Effector memory CD4-positive, alpha-beta T cell (primary cell): ENCODE measurements at places on chromosomes 1 and 21.

- no peaks in the 10 kb centered on the region for H3K36me3 ChIP-seq
- H3K27me3 ChIP-seq: no peaks in the 10 kb centered on the region
- no peaks in the 10 kb centered on the region for H3K4me1 ChIP-seq
- DNase-seq: peak; percentile 9
These were observed 30.0 kb downstream of the LRRC3 start for GRCh38 chr21:44485254-44485793.

DNA sequence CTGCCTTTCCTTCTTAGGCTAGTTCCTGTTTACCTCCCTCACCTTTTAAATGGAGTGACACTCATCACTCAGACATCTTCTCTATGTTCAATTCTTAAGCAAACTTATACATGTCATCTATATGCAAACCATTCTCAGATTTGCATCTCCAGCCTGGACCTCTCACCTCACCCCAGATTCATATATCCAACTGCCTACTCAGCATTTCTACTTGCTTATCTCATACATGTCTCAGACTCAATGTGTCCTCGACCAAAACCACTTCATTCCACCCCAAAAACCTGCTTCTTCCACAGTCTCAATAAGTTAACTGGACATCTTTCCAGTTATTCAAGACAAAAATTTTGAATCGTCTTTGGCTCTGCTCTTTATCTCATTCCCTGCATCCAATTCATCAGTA lies 62.6 kb downstream of the ERICH3 start:
- H3K36me3 ChIP-seq: no peaks in the 10 kb centered on the region
- no peak overlapping the region for H3K4me3 ChIP-seq
- no peak overlapping the region for H3K27ac ChIP-seq
- no peak for DNase-seq
- H3K27me3 ChIP-seq: no peaks in the 10 kb centered on the region

- H3K4me1 ChIP-seq: no peaks in the 10 kb centered on the region
- H3K36me3 ChIP-seq: no peaks in the 10 kb centered on the region
- DNase-seq: no peak
- no peaks in the 10 kb centered on the region for H3K27me3 ChIP-seq
- H3K4me3 ChIP-seq: no peak overlapping the region
These were observed 13.1 kb downstream of the FAM78B start for GRCh38 chr1:166153525-166154314.

DNA sequence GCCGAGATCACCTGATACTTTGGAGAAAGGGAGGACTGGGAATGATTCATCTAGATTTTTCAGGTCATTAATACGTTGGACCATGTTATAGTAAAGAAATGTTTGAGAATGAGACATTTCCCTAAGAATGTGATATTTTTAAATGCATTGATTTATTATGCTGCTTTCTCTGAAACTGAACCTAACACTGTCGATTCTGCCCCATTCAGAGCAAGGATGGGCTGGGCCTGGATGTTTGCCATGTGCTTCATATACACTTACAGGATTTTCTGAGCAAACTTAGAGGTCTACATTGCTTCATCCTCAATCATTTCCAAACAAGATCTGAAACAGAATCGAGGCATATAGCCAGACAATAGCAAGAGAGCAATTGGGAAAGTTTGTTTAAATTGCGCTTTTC lies 183.3 kb downstream of the CRB1 start:
- H3K36me3 ChIP-seq: no peaks in the 10 kb centered on the region
- DNase-seq: no peak
- H3K4me1 ChIP-seq: no peaks in the 10 kb centered on the region
- H3K4me3 ChIP-seq: no peak overlapping the region

DNA sequence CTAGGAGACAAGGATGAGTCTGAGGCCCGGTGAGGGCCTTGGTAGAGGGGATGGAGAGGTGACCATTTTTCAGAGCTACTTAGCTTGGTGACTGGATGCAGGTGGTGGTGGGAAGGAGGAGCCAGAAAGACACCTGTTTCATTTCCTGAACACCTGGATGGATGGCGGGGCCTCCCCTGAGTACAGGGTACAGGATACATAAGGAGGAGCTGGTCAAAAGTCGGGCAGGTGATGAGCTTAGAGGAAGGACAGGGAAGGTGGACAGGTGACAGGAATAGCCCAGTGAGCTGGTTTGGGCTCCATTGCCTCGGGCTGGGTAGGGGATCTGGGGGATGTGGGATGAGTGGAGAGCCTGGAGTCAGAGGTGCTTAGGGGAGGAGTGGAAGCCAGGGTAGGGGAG lies 6.3 kb downstream of the FAAH start:
- H3K27ac ChIP-seq: no peak overlapping the region
- no peaks in the 10 kb centered on the region for H3K4me1 ChIP-seq
- DNase-seq: no peak

DNA sequence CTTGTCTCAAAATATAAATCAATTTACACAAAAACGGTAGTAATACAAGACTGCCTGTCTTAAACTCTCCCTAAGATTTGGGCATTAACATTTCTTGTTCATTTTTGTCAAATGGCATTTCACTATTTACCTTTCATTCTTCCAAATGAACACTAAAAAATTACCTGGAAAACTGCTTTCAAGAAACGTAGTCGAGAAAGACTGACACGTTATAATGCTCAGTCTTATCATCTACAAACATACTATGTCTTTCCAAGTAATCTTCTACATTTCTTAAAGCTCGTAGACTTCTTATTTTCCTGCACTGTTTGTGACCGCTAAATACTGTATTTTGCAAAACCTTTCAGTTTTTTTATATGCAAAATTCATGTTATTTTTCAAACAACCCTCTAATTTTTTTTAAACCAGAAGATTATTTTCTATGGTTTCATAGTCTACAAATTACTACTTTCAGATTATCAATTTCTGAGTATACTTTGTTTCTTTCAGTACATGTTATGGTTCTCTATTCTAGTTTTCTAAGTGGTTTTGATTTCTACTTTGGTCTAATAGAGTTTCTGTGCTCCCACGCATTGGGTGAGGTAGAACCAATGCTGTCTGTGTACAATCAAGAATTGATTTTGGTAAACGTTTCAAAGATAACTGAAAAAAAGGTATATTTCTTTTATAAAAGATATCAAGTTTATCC lies 336.4 kb downstream of the SMYD3 start:
- H3K27ac ChIP-seq: no peak overlapping the region
- no peaks in the 10 kb centered on the region for H3K27me3 ChIP-seq
- no peaks in the 10 kb centered on the region for H3K36me3 ChIP-seq
- no peak for DNase-seq

- H3K36me3 ChIP-seq: no peaks in the 10 kb centered on the region
- no peak overlapping the region for H3K4me3 ChIP-seq
- H3K4me1 ChIP-seq: no peaks in the 10 kb centered on the region
- DNase-seq: no peak
These were observed 56.0 kb upstream of the NBPF3 start for GRCh38 chr1:21383785-21384401.

DNA sequence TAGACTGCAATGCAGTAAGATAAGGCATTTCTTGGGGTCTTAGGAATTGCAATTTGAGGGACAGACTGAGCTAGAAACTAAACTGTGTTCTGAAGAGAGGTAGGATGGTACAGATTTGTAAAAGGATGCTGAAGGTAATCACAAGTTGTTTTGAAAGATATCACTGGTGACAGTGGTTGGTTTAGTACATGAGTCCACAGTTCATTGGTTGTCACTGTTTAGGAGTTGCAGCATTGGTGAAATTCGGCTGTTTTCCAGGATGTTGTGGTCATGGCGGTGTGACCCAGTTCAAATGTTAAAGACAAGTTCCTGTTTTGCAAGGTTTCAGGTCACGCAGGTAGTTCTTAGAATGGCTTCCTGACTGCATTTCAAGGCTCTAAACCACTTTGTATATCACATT lies 292.8 kb upstream of the B3GALT2 start:
- H3K36me3 ChIP-seq: no peaks in the 10 kb centered on the region
- H3K4me3 ChIP-seq: no peak overlapping the region
- peak overlapping the region; percentile 80 for H3K27ac ChIP-seq
- DNase-seq: peak; percentile 74

GRCh38 chr1:229133811-229134210 lies 137.1 kb upstream of the RAB4A start:
- H3K36me3 ChIP-seq: no peaks in the 10 kb centered on the region
- H3K4me3 ChIP-seq: no peak overlapping the region
- peaks cover 23% of the 10 kb centered on the region for H3K4me1 ChIP-seq
- H3K27ac ChIP-seq: no peak overlapping the region
- H3K27me3 ChIP-seq: no peaks in the 10 kb centered on the region

- no peaks in the 10 kb centered on the region for H3K36me3 ChIP-seq
- no peak for DNase-seq
- H3K4me3 ChIP-seq: no peak overlapping the region
These were observed 57.2 kb upstream of the SGIP1 start for GRCh38 chr1:66476774-66477173.

DNA sequence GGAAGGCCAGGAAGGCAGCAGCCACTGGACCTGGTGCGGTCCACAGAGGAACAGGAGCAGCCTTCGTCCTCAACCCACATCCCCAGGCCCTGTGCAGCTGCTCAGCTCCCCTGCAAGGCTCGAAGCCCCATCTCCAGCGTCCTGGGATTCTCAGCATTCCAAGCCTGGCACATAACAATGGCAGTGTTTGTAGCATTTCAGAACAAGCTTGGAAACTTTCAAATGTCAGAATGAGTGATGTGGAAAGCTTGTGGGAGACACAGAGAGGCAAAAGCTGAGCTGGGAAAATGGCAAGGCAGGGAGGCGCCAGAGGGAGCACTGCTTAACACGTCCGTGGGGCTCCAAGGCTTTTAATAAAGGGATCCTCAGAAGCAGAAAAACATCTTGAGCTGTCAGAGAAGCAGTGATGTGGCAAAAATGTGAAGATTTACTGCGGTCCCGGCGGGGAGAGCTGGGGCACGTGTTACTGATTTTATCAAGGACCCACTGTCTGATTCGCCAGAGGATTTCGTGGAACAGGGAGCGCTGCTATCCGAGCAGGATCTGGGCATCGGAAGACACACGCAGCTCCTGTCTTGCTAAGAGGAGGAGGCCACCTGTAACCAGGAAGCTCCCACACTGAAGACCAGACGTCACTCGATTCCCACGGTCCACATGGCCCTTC lies 38.1 kb downstream of the TOMM20 start:
- no peak for DNase-seq
- H3K4me1 ChIP-seq: peaks cover 5% of the 10 kb centered on the region
- H3K36me3 ChIP-seq: no peaks in the 10 kb centered on the region
- no peaks in the 10 kb centered on the region for H3K27me3 ChIP-seq
- no peak overlapping the region for H3K4me3 ChIP-seq

GRCh38 chr1:94083681-94084080 lies 37.3 kb downstream of the ABCA4 start:
- H3K36me3 ChIP-seq: no peaks in the 10 kb centered on the region
- H3K27me3 ChIP-seq: no peaks in the 10 kb centered on the region
- no peak overlapping the region for H3K27ac ChIP-seq
- H3K4me1 ChIP-seq: no peaks in the 10 kb centered on the region

GRCh38 chr1:204859861-204860267 lies 10.8 kb upstream of the NFASC start:
- H3K36me3 ChIP-seq: no peaks in the 10 kb centered on the region
- H3K4me1 ChIP-seq: no peaks in the 10 kb centered on the region
- no peak overlapping the region for H3K4me3 ChIP-seq
- no peak for DNase-seq
- H3K27me3 ChIP-seq: no peaks in the 10 kb centered on the region

DNA sequence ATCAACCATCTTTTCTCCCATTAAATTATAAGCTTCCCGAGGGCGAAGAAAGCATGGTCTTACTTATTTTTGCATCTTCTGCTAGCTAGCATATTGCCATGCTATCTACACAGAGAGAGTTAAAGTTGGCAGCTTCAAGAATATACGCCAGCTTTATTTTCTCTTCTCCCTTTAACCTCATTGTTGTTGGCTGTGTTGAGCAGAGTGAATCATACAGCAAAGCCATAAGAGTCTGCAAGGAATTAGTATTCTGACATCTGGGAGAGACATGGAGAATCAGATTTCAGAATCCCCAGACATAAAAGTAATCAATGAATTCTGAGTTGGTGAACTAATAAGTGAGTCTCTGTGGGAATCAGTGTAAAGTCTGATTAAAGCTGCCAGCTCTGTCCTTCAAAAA lies 649.6 kb upstream of the PTBP2 start:
- no peak overlapping the region for H3K4me3 ChIP-seq
- no peaks in the 10 kb centered on the region for H3K27me3 ChIP-seq
- H3K27ac ChIP-seq: no peak overlapping the region
- no peaks in the 10 kb centered on the region for H3K36me3 ChIP-seq
- H3K4me1 ChIP-seq: no peaks in the 10 kb centered on the region

DNA sequence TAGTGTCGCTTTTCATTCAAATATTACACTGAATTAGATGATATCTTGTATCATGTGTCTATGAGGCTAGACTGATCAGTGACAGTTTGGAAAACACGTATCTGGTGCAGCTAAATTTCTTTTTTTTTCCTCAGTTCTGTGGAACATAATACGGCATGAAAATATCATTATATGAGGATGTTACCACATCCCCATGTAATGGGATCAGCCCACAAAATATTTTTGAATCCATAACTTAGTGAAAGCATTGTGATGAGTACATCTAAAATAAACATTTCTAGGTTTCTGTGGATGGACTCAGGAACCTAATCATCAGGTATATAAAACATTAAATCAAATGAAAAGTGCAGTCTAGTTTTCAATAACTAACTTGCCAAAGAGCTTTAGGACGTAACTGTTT lies 356.3 kb downstream of the USP25 start:
- DNase-seq: no peak
- H3K4me1 ChIP-seq: no peaks in the 10 kb centered on the region
- H3K27ac ChIP-seq: no peak overlapping the region
- H3K27me3 ChIP-seq: no peaks in the 10 kb centered on the region
- no peaks in the 10 kb centered on the region for H3K36me3 ChIP-seq

- no peaks in the 10 kb centered on the region for H3K4me1 ChIP-seq
- no peaks in the 10 kb centered on the region for H3K36me3 ChIP-seq
- no peak overlapping the region for H3K4me3 ChIP-seq
These were observed 28.5 kb downstream of the IL12RB2 start for GRCh38 chr1:67336157-67336556.

DNA sequence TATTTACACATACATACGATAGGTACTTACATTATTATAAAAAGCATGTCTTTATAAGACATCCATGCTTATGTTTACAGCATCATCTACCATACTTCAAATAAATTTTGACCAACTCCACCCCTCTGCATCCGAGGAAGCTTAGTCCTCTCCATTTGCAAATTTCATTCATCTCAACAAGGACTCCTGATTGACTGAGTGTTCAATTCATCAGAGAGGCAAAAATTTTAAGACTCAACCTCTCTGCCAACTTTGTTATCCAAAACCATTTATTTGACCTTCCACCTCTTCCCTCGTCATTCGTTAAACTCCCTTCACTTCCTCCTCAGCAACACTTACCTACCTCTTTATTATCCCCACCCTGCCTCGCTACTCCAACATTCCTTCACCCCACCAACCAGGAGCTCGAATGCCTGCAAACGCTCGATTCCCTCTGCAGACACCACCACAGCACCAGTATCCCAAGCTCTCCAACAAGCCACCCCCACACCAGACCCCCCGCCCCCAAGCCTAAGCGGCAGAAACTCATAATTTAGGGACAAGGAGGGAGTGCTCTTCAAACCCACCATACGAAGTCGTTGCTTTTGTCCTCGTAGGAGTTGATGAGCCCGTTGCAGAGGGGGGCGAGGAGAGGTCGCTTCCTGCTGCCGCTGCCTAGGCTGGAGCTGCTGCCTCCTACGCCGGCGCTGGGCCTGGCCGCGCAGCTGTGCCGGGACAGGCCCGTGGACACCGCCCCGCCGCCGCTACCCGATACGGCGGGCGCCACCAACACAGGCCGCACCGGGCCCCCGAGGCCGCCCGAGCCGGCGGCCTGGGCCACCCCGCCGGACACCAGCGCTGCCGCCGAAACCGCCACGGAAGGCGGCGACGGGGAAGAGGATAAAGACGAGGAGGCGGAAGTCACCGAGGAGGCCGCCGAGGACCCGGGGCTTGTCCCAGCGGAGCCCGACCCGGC lies 803 bp downstream of the COP1 start:
- peak overlapping the region; percentile 98 for H3K4me3 ChIP-seq
- peak overlapping the region; percentile 90 for H3K27ac ChIP-seq
- H3K4me1 ChIP-seq: peaks cover 15% of the 10 kb centered on the region
- DNase-seq: no peak
- H3K27me3 ChIP-seq: no peaks in the 10 kb centered on the region
